ENCODE measurements at places on chromosomes 5 and 9.

DNA sequence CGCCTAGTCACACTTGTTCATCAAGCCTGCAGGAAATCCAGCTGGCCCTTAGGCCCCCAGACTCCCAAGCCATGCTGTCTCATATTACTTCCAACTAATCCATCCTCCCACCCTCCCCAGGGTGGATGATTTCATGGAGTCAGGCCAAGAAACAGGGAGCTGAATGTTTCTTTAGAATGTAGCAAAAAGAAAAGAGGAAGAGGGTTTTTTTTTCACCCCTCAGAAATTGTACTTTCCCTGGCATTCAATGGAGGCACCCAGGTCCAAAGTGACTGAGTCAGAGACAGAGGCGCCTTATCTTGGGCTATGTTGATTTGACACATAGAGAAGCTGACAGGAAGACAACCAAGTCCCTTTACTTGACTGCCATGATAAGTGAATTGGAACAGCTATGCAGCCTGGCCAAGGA lies 260.2 kb upstream of the NR4A3 start:
- no peak for DNase-seq

GRCh38 chr9:131773911-131774379 lies 34.1 kb upstream of the RAPGEF1 start:
- DNase-seq: no peak

DNA sequence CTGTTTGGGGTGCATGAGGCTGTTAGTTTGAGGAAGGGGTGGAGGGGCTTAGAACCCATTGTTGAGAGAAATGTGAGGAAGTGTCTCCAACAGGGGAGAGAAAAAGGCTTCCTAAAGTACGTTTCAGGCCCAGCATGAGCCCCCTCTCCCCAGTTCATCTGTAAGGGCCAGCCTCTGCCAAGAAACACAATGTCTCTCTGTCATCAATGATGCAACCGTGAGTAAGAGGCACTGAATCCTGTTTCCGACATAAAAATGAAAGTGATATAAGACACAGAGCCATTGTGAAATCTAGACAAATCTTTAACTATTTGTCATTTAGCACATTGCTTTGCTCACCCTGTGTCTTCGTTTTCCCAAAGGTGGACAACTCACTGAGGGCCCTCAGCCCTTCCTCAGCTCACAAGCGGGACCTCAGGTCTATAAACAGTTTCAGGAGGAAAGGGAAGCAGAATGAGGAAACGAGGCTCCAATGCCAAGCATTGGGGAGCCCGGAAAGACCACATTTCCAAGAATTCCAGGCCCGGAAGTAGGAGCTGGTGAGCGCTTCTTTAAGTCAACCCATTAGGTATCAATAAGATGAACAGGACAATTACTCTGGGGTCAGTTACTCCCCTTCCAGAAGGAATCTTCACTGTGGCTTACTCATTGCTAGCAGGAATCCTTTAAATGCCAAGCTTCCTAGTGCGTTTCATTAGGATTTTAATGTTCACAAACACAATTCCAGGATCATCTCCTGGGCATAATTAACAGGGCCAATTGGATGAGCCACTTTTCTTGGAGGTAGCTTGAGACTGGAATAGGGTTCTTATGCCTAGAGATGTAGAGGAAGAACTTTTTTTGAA lies 59.0 kb upstream of the KLF4 start:
- DNase-seq: no peak

DNA sequence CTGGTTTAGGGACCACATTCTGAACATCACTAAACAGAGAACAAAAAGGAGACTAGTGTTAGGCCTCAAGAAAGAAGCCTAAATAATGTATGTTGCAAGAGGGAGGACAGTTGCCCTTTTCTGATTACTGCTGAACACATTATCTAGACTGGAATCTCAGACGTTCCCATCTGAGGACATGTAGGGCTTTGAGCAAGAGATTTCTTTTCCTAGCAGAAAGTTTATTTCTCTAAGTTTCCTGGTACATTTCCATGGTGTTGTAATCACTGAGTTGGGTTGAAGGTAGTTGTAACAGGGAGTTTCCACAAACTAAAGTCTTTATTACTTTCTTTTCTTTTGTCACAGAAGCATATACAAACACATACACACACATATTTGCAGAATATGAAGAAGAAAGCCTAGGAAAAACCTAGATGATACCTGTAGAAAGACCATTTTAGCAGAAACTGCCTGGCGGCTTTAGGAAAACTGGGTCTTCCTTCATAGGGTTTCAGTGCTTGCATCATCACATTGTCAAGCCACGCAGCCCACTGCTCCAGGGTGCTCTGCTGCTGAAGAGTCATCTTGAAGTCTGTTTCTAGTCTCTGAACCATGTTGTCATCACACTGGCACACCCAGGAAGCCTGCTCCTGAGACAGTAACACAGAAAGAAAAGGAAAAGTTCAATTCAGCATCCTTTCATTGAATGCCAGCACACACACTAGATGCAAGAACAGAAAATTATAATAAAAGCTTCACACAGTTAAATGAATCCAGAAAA lies 269.1 kb downstream of the RFX3 start:
- no peak for DNase-seq

DNA sequence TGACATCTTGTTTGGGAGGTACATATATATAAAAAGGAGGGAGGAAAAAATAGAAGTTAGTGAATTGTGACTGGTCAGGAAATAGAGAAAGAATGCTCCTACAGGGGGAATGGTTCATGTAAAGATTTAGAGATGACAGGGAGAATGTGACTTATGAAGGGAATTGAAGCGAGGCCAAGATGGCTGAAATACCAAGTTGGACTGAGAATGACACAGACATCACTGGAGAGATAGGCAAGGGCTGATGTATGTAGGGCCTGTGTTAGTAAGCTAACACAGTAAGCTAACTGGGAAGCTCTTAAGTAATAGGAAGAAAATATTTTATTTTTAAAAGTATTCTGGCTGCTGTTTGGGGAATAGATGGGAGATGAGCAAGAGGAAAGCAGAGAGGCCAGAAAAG lies 286.3 kb downstream of the NNT start:
- DNase-seq: no peak

- no peak for DNase-seq
Observed at GRCh38 chr9:125079931-125080330, 63.4 kb downstream of the SCAI start.

DNA sequence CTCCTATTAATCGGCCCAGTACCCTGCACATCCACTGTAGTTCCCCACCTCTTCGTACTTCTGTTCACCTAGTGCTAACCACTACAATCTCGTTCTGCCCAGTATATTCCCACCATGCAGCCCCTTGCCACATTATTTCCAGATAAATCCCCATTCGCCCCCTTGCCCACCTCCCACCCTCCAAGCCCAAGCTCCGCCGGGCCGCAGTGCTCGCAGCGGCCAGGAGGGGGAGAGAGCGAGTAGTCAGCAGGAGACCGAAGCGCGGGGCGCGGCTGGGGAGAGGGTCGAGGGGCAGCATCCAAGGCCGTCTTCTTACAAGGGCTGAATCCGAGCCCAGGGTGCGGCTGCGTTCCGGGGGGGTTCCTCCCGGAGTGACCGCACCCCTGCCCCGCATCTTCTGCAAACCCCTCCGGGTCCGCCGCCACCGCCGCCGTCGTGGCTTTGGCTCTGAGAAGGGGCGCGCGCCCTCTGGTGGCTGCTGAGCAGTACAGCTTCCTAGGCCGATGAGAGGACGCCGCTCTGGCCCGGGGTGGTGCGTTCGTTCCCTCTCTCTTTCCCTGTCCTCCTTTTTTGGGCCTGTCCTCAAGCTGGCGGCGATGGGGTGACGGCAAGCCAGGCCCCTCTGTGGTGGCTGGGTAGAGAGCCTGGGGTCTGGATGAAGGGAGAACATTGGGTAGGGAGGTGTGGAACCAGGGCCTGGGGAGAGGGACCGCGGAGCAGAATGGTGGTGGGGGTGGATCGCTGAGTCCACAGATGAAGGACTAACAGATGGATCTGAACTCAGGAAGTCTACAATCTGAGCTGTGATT lies 30.0 kb upstream of the PSD2 start:
- peak; percentile 81 for DNase-seq

DNA sequence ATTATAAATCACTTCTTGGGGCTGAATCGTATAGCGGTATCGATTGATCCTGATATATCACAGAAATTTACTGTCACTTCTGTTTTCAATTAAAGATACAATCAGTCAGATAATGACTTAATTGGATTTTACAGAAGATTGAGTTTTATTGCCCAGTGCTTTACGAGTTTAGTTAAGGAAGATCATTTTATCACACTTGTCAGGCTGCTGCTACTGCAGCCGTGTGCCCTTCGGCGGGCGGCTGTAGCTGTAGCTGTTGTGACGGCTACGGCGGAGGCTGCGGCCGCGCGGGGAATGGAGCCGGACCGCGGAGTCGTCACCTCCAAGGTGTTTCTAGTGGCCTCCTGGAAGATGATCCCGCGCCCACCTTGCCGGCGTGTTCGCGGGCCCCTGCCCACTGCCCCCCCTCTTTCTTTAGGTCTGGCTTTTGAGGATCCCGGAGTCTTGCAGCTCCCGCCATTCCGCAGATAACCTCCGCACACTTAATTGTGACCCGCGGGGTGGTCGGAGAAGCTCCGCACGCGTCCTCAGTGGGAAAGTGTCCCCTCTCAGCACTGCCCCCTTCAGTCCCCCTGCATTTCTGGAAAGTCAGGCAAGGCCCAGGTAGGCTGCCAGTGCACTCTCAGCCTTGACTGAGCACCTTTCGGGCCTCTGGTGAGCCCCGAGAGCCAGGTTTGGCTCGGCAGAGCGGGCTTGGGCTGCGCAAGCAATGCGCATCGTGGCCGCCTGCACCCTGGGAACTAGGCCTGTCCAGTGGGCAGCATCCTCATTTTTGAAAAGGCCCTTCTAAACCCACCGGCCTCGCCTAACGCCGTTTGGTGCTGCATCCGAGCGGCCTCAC lies 6.9 kb upstream of the DMRT3 start:
- no peak for DNase-seq

DNA sequence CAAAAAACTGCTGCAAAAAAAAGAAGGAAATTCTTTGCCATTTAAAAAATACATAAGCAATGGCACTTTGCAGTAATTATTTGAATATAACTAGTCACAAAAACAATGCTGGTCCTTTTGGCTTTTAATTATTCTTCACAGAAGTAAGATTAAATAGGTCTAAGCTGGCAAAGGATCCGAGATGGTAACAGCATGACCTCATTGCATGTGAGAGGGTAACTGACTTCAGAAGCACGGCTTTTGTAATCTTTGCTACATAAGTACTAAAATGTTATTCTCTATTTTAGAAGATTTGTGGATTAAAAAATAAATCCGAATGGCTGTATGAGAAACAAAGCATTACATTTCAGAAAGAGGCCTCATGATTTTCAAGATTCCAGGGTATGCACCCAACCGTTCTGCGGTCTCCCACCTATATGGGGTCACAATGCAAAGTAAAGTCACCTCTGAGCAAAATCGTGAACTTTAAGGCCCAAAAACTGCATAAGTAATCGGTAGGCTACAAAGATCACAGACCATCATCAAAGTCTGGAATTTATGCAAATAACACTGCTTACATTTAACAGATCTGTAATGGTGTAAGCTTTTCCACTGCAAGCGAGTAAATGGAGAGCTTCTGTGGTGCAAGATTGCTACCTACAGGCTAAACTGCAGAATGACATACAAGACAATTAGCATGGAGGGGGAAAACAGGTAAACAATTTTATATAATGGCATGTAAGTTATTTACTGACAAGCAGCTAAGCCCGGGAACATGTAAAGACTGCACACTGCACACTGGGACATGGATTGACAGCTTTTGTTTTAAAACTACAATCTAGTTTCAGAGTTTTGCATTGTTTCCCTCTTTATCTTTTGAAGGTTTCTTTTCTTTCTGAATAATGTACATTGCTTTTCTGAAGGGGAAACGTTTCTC lies 231.6 kb downstream of the SLF1 start:
- DNase-seq: no peak

DNA sequence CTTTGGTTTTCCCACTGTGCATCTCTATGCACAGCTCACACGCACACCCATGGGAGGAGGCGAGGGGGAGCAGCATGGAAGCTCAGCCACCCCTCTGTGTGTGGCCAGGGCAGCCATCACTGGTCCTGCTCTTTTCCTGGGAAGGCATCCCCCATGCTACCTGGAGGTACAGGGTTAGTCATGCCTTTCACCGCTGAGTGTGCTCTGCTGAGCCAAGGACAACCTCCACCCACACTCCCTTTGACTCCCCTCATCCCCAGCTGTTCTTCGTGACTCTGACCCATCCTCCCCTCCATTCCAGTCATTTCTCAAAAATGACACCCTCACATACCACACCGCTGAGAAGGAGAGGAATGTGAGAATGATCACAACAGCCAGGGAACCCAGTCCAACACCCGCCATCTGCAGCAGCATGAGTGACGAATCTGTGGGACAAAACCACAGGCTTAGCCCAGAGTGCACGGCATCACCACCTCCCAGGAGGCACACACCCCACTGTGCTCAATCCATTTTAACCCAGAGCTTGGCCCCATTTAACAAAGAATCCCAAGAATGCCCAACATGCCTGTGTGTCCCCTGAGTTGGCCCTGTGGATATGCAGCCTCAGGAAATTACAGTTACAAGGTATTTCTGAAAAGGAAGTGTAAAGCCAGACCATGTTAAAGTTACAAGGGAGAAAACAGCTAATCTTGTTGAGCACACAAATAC lies 133.4 kb downstream of the SUSD1 start:
- DNase-seq: no peak

DNA sequence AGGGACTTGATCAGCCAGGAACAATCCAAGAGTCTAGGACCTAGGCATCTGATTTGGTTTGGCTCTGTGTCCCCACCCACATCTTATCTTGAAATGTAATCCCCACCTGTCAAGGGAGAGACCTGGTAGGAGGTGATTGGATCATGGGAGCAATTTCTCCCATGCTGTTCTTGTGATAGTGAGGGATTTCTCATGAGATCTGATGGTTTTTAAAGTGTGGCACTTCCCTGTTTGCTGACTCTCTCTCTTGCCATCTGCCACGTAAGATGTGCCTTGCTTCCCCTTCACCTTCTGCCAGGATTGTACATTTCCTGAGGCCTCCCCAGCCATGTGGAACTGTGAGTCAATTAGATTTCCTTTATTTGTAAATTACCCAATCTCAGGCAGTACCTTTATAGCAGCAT lies 201.7 kb upstream of the ACTBL2 start:
- DNase-seq: no peak

- DNase-seq: no peak
Observed at GRCh38 chr5:174825587-174825986, 101.2 kb downstream of the MSX2 start.

DNA sequence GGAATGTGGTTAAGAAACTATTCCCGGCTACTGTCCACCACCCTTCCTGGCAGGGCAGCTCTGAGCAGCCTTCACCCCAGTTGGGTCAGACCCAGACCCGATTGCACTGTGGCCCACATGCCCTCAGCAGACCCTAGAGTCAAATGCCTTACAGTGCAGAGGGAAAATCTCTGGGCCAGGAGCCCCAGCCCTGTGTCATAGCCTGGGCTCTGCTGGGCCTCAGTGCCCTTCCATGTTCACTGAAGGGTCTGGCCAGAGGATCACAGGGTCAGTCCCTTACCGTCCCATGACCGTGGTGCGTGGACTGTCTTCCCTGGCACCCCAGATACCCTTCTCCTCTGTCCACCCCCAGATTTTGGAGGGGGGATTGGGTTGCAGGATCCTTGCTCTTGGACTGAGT lies 73.5 kb upstream of the COL5A1 start:
- no peak for DNase-seq

DNA sequence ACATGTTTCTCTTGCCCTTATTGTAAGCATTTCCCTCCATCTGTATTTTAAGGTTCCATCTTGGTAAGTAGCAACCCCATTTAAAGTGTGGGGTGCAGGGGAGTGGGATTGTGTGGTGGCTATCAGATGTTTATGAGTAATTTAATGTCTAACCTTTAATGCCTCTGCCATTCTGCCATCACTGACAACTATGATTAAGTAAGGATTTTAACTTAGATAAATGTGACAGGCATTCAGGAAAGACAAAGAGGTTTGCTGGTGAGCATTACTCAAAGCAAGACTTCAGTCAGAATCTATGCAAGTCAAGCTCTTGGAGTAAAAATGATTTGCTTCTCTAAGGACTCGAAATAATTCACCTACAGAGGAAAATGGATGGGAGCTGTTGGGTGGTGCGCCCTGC lies 143.0 kb downstream of the NXNL2 start:
- no peak for DNase-seq
